ENCODE measurements at places on chromosomes 4 and X.

GRCh38 chr4:177287255-177287654 lies 22.4 kb upstream of the NEIL3 start:
- DNase-seq = no peak

GRCh38 chr4:144645102-144645630 lies 790 bp upstream of the HHIP start:
- no peak for DNase-seq

GRCh38 chr4:83036991-83037665 lies 2.1 kb downstream of the COPS4 start:
- DNase-seq = no peak

GRCh38 chr4:76485450-76485849 lies 50.4 kb downstream of the SHROOM3 start:
- no peak for DNase-seq

GRCh38 chr4:88814043-88814617 lies 116.5 kb upstream of the NAP1L5 start:
- DNase-seq = no peak

DNA sequence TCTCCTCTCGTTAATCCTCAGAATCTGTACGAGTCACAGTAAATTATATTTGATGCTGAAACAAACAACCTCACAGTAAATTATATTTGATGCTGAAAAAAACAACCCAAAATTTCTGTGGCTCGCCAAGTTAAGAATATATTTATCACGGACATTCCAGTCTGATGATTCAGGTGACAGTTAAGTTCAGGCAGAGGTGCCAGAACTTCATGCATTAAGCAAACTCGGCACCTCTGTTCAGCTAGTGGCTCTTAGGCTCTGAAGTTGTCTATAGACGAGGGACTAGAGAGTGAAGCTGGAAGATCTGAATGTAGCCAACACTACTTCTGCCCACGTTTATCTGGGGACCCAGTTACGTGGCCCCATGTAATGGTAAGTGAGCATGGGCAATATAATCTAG lies 132.2 kb upstream of the AGA start:
- no peak for DNase-seq

GRCh38 chr4:180947425-180947824 lies 1295.8 kb upstream of the TENM3 start:
- no peak for DNase-seq

Measured in stimulated activated CD8-positive, alpha-beta memory T cell treated with anti-CD3 and anti-CD28 coated beads, Interleukin-2, amount 100 ng/mL, for 1 hour (primary cell).